Lower leg skin (tissue), 4 donors: ENCODE measurements at places on chromosomes 7 and 10.
A peak's percentile ranks its signal among the peaks of the same experiment; 100 is the strongest.

DNA sequence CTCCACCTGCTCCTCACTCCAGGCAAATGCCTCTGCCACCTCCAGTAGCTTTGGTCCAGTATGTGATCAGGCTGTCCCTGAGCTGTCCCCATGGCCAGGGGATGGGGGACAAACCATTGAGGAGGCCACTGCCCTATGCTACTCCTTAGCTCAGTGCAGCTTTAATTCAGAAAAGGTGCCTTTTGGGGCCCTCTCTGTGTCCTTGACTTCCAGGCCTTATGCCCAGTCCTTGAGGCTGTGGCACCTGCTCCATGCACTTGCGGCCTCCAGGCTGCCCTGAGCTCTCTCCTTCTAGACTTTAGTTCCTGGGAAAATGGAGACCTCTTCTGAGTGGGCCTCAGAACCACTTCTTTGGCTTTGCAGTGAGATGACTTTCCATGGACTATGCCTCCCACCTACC is 650.8 kb upstream of the CELF2 start:
- DNase-seq, result no peak

DNA sequence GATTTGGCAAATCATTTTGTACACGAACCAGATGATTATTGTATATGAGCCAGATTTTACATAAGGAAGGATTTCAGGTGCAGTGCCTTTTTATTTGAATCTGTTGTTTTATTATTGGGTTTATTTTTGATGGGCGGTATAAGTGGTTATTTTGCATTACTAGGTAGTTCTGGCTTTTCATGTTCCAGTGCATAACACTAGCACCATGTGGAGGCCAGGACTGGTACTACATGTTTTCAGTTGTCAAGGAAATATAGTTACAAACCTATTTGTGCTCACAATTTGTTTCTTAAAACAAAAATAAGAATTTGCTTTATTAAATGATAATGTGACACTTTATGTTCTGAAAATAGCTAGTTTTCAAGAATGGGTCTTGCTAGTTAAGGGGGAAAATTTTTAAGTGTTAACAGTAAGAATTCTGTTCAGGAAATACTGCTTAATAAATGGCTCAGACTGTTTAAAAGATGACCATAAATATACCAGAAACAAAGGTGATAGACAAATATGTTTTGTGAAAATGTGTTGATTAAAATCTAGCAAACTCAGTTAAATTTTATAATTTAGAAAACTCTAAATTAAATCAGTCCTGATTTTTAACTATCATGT is 7.1 kb upstream of the SEMA3E start:
- DNase-seq, result no peak

GRCh38 chr7:81186691-81187090 is 267.8 kb upstream of the SEMA3C start:
- DNase-seq, result no peak

- no peak for DNase-seq
Measured at GRCh38 chr7:83739527-83739926, 90.6 kb upstream of the SEMA3E start.

DNA sequence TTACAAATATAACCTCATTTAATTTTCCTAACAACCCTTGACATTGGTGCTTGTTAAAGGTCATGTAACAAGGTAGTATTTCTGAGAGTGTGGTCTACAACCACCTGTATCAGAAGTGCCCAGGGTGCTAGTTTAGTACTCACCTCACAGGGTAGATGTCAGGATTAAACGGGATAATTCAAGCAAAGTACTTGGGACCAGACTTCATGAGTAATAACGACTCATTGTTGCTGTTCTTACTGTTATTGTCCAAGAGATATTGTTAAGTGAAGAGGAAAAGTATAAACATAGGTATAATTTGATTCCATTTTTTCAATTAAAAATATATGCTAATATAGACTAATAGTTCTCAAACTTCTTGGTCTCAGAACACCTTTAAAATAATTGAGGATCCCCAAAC is 179.3 kb downstream of the WNT2 start:
- no peak for DNase-seq

DNA sequence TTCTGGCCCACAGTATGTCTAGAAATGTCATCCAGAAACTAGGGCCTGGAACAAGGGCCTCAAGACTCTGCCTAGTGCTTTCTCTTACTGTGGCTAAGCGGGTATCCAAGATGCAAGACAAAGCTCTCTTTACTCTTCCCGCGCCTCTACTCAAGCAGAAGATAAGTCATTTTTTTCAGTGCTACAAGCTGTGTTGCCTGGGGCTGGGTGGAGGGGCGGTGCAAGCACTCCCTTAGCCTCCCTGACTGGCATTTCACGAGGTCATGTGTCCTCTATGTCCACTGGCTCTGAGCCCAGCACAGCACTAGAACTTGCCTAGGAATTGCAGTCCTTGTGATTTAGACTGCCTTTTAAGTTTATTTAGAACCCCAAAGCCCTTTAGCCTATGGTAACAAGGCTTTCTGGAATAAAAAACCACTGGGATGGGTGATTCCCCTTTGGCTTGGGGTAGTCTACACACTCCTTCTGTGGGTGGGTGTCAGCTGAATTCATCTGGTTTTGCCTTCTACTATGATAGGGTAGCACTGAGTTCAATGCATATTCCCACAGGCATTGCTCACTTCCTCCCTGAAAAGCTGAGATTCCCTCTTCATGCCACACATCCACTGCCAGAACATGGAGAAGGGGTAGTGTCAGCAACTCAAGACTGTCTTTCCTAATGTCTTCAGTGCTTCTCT is 371.8 kb upstream of the KCND2 start:
- peak; percentile 48 for DNase-seq

DNA sequence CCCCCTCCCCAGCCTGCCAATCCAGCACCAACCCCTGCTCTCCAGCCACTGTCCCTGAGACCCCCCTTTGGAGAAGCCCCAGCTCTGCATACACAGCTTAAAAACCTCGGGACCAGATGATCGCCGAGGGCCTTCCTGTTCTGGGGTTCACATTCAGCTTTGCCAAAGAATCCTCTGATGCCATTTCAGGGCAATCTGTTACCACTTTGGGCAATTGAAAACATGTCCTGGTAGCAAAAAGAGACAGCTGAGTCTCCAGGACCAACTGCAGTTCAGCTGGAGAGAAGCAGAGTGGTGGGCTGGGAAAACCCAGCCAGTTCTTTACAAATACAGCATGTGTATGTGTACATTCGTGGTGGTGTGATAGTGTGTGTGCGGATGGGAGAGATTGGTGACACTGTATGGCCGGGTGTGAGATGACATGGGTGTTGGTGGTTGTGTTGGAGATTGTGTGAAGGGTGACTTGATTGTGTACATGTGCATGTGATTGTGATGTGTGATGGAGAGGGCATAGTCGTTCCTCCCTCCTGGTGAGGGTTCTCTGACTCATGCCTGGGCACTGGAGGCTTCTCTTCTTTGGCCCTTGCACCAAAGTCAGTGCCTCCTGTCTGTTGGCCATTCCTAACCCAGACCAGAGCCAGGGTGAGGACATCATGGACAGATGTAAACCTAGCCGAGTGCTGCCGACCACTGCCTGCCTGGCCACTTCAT is 48.5 kb upstream of the AQP1 start:
- no peak for DNase-seq

DNA sequence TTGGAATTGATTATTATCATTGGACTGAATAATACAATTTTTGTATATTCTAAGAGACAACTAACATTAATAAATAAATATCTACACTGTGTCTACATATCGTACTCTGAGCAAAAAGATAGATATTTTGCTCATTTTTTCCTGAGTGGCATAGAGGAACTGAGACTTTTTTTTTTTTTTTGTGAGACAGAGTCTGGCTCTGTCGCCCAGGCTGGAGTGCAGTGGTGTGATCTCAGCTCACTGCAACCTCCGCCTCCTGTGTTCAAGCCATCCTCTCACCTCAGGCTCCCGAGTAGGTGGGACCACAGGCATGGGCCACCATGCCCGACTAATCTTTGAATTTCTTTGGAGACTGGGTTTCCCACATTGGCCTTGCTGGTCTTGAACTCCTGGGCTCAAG is 14.0 kb downstream of the KMT2E start:
- DNase-seq, result no peak

GRCh38 chr7:1707756-1708595 is 37.9 kb downstream of the ELFN1 start:
- no peak for DNase-seq

- no peak for DNase-seq
Measured at GRCh38 chr7:38813768-38814167, 95.2 kb downstream of the VPS41 start.

GRCh38 chr7:78473571-78474301 is 675.2 kb downstream of the PHTF2 start:
- DNase-seq, result no peak

DNA sequence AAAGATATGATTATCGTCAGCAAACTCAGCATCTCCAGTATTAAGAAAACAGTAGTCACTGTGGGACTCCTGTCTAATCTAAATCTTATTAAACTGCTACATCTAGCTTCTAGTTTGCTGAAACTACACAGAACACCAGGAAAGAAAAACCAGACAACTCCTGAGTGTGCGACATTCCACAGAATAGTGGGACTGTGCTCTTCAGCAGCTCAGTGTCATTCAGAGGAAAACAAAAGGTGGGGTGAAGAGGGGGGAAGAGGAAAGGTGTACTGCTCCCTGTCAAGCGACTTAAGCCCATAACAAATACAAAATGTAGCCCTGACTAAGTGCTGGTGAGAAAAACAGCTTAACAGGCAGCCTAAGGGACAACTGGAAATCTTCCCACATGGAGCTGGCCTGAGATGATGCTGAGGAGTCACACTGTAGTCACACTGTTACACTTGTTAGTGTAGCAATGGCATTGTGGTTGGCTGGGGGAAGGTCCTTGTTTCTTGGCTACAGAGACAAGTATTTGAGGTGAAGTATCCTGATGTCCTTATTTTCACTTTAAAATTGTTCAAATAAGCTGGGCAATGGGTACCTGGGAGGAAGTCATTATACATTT is 135.5 kb downstream of the USP6NL start:
- DNase-seq, result no peak

- DNase-seq, result peak; percentile 88
Measured at GRCh38 chr10:119207713-119208552, 562 bp downstream of the GRK5 start.

DNA sequence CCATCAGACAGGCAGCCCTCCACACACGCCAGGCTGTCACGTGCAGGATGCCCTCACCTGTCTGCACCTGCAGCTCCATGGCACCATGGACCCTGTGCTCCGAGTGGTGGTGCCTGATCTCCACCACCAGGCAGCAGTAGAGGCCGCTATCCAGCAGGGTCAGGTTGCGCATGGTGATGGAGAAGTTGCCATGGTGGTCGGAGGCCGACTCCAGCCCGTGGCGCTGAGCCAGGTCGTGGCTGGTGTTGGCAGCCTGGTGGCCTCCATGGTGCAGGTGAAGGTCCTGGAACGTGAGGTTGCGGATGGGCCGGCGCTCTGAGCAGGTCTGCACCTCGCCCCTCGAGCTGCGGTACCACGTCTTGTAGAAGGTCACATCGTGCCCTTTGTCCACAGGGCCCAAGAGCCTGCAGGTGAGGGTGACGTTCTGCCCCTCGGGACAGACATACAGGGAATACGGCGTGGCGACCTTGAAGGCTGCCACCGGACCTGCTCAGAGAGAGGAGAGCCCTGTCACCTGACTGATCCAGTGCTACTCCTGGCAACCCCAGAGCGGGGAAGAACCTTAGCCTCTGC is 11.7 kb downstream of the VSIR start:
- DNase-seq, result no peak

DNA sequence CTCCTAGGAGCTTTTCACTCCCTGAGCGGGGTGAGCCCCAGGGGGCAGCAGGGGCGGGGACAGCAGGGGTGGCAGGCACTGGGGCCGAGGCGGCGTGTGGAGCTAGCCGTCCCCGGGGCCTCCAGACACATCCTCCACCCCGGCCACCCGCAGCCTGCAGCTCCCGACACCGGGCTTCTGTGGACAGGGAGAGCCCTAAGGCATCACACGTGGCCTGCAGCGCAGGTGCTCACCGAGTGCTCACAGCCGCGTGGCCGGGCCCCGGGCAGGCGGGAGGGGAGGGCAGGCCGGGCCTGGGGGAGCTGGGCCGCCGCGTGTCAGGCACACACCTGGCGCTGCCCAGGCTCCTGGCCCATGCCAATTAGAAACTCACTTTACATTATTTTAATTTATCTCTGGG is 51.4 kb downstream of the MICALL2 start:
- DNase-seq, result no peak

DNA sequence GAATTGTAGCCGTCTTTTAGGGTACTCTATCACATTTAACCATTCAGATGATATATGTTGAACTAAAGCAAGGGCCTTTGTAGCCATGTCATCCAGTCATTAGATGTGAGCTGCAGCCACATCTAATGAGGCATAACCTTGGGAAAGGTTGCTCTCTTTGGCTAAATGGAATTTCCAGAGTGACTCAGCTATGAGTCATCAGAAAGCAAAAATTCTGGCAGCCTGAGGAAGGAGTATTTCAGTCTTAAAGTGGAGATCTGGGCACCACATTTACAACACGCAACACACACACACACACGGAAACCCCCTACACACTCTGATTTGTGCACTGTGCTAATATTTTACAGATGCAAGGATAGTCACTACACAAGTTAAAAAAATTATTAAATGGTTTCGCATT is 176.9 kb upstream of the ZWINT start:
- no peak for DNase-seq

- no peak for DNase-seq
Measured at GRCh38 chr10:83927166-83927565, 212.1 kb upstream of the GHITM start.

- DNase-seq, result no peak
Measured at GRCh38 chr10:31098046-31098445, 66.4 kb upstream of the ZNF438 start.

GRCh38 chr10:45220931-45221330 is 94.5 kb downstream of the OR13A1 start:
- DNase-seq, result no peak

GRCh38 chr7:5216931-5217330 is 26.9 kb downstream of the WIPI2 start:
- DNase-seq, result no peak

DNA sequence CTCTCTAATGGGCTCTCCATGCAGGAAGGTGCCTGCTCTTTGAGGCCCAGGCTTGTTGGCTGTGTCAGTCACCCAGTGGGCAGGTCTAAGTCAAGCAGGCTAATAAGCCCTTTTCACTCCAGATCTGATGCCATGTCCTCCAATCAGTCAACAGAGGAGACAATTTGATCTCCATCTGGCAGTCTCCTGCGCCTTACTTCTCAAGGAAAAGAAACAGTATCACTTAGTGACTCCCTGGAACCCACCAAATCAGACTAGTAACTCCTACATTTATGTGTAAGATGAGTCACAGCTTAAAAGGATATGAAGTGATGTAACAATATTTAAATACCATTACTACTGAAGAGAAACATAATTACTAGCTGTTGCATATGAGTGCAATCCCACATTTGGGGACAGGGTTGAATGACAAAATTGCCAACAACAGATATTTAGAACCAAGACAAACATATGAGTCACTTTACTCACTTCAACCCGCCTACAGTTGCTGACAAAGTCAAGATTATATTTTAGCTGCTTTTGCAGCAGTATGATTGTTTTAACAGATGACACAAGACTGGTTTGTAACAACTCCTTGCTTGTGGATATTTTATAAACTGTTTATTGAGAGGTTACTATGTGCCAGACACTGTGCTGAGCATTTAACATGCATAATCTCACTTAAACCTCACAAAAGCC is 72.1 kb downstream of the USP6NL start:
- DNase-seq, result no peak

- no peak for DNase-seq
Measured at GRCh38 chr10:6543431-6544005, 36.6 kb downstream of the PRKCQ start.
